ENCODE measurements at places on chromosomes 12 and 14.

DNA sequence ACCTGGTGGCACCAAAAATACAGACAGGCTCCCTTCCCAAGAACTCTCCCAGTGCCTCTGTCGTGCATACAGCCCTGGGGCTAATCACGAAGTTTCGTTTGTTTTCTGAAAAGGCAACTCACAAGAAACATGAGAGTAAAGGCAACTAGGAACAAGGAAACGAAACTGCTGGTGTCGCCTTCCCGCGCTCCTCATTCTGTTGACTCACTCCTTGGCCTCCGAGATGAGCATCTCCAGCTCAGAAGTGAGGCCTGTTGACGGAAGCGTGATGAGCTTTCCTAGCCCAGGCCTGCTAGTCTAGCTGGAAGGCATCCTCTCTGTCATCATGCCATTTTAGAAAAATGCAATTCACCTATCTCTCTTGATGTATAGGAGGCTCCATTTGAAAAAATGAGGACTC is 50.5 kb downstream of the TTC9 start:
- H3K36me3 ChIP-seq, result no peaks in the 10 kb centered on the region
- no peak overlapping the region for H3K4me3 ChIP-seq
- H3K27ac ChIP-seq, result no peak overlapping the region
- H3K27me3 ChIP-seq, result no peaks in the 10 kb centered on the region

- H3K4me3 ChIP-seq, result no peak overlapping the region
- no peaks in the 10 kb centered on the region for H3K36me3 ChIP-seq
- peaks cover 9% of the 10 kb centered on the region for H3K4me1 ChIP-seq
- H3K27me3 ChIP-seq, result no peaks in the 10 kb centered on the region
Observed at GRCh38 chr12:13026286-13026685, 17.9 kb upstream of the FAM234B start.

- DNase-seq, result no peak
- no peak overlapping the region for H3K4me3 ChIP-seq
- no peak overlapping the region for H3K27ac ChIP-seq
- H3K4me1 ChIP-seq, result no peaks in the 10 kb centered on the region
- peaks cover 18% of the 10 kb centered on the region for H3K36me3 ChIP-seq
Observed at GRCh38 chr14:60790850-60791249, 56.3 kb downstream of the MNAT1 start.

DNA sequence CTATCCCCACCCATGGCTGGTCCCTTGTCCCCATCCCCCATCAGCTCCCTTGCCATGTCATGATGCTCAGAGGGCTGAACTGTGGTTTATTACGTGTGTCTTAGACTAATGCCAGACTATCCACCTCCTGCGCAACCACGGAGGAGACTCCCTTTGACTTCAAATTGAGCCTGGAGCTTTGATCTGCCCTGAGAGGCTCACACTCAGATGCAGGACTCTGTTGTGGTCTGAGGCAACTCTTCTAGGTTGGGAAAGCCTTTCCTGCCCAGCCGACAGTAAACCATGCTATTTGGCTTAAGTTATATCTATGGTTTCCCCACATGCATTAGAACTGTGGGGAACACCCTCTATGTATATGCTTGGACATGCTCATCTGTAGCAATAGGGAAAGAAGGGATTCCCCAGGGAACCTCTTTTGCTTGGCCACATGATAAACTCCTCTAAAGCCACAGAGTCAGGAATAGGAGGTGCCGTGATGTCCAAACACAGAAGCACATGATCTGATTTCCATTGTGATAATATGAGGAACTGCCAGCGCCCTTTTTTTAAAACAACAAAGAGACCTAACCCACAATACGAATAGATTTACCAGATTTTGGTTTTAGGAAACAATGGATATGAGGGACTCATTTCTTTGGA is 11.1 kb upstream of the LGALS3 start:
- no peak for DNase-seq
- H3K27me3 ChIP-seq, result no peaks in the 10 kb centered on the region
- H3K4me3 ChIP-seq, result no peak overlapping the region
- H3K4me1 ChIP-seq, result peaks cover 19% of the 10 kb centered on the region
- H3K27ac ChIP-seq, result no peak overlapping the region

GRCh38 chr14:23930742-23931141 is 22.8 kb upstream of the DHRS4 start:
- no peaks in the 10 kb centered on the region for H3K36me3 ChIP-seq
- no peak overlapping the region for H3K4me3 ChIP-seq
- H3K27me3 ChIP-seq, result no peaks in the 10 kb centered on the region

DNA sequence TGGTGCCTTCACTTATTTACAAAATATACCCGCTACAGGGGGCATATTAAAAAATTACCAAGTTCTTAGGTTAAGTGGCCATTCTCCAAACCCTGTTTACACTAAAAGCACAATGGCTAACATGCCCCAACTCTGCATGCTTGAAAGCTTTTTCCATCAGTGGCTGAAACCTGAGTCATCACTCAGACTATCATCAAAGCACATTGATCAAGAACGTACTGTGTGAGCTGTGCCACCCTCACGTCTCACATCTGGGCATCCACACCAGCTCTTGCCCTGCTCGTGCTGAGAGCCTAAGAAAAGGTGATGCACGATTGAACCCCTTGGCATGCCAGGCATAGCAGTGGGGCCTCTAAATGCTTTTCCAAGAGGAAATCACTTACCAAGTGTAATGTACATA is 13.2 kb downstream of the AQP6 start:
- no peak overlapping the region for H3K4me3 ChIP-seq
- DNase-seq, result no peak
- H3K27ac ChIP-seq, result no peak overlapping the region
- no peaks in the 10 kb centered on the region for H3K27me3 ChIP-seq
- H3K4me1 ChIP-seq, result peaks cover 10% of the 10 kb centered on the region

GRCh38 chr14:23567186-23568020 is at the start of gene AP1G2:
Gene AP1G2 (minus strand): TSS chr14:23567791. CDS start chr14:23567314, 477 bp downstream.
- DNase-seq, result peak; percentile 65
- H3K4me3 ChIP-seq, result peak within 1 kb of the TSS; percentile 87
- H3K27ac ChIP-seq, result peak within 1 kb of the TSS; percentile 86
- peaks cover 15% of the 10 kb centered on the region for H3K36me3 ChIP-seq
- peaks cover 8% of the 10 kb centered on the region for H3K4me1 ChIP-seq

DNA sequence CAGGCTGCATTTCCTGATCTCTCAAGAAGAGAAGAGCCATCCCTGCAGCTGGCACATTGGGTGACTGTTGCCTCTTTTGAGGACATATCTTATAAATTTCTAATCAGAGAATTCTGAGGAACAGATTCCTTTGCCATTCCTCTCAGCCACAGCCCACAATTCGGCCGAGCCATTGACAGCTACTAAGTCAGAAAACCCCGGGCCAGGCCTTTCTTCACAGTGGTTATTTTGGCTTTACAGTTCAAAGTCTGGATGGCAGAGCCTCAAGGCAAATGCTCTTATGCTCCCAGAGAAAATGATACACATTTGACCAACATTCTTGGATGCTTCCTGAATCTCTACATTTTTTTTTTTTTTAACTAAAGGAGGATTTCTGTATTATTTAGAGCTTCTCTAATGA is 138.4 kb upstream of the FRMD6 start:
- H3K4me1 ChIP-seq, result peaks cover 1% of the 10 kb centered on the region
- no peak overlapping the region for H3K27ac ChIP-seq
- H3K27me3 ChIP-seq, result no peaks in the 10 kb centered on the region
- no peak overlapping the region for H3K4me3 ChIP-seq
- DNase-seq, result no peak

- peaks cover 7% of the 10 kb centered on the region for H3K4me1 ChIP-seq
- H3K27ac ChIP-seq, result no peak overlapping the region
- no peaks in the 10 kb centered on the region for H3K27me3 ChIP-seq
- no peak overlapping the region for H3K4me3 ChIP-seq
Observed at GRCh38 chr14:77353469-77354141, 23.3 kb downstream of the TMED8 start.

DNA sequence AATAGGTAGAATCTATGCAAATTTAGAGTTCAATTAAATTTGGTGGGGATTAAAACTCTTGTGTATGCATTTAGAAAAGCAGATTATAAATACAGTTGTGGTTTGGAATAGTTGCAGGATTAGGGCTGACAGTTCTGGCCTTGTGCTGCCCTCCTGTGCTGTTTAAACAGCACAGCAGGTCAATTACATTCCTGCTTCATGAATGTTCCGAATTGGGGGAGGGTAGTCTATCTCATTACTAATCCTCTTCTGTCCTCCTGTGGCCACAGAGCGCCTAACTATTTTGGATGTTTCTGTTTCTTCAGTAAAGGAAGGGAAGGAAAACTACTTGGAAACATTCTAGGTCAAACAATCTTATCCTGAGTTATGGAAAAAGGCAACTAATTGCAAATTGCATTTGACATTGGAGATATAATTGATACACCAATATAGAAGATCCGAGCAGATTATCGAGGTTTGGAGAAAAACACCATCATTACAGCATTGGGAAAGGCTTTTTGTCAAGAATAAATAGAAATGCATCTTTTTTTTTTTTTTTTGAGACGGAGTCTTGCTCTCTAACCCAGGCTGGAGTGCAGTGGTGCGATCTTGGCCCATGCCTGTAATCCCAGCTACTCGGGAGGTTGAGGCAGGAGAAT is 8.7 kb upstream of the GPR19 start:
- H3K36me3 ChIP-seq, result no peaks in the 10 kb centered on the region
- DNase-seq, result peak; percentile 83
- H3K27ac ChIP-seq, result no peak overlapping the region

DNA sequence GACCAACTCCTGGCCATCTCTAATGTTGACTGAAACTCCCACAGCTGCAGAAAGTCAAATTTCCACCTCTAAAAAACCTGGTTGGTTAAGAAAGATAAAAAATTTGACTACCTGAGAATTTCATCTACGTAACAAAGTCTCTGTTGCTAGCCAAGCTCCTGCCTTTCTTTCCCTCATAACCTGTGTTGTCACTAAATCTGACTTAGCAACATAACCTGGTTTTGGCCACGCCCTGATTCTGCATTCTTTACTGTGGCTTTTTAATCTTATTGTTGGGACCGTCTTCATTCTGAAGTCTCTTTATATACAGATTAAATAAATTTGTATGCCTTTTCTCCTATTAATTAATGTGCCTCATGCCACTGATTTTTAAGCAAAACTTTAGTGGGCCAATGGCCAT is 16.1 kb upstream of the CD69 start:
- H3K4me3 ChIP-seq, result no peak overlapping the region
- no peak overlapping the region for H3K27ac ChIP-seq
- H3K27me3 ChIP-seq, result no peaks in the 10 kb centered on the region
- H3K4me1 ChIP-seq, result no peaks in the 10 kb centered on the region

- H3K36me3 ChIP-seq, result no peaks in the 10 kb centered on the region
- H3K4me1 ChIP-seq, result no peaks in the 10 kb centered on the region
- no peaks in the 10 kb centered on the region for H3K27me3 ChIP-seq
- H3K27ac ChIP-seq, result no peak overlapping the region
Observed at GRCh38 chr12:46134205-46134811, 134.5 kb downstream of the SLC38A1 start.

GRCh38 chr14:99936738-99937474 is 128.3 kb upstream of the EVL start:
- no peak overlapping the region for H3K27ac ChIP-seq
- DNase-seq, result no peak
- no peaks in the 10 kb centered on the region for H3K27me3 ChIP-seq

DNA sequence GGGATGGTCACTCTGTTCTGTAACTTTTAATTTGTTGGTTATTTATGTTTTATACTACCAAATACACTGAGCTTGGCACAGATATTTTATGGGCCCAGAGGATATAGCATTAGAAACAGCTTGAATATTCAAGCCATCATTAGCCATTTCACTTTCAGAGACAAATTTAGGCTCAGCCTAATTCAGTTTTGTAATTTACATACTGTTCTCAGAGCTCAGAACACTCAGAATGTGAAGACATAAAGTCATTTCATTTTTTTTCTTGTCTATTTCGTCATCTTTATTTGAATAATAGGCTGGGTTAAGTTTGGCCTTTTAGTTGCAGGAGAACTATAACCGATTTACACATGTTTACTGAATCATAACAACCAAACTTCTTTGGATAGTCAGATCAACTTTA is 361.7 kb downstream of the SNAPC1 start:
- H3K27ac ChIP-seq, result no peak overlapping the region
- H3K27me3 ChIP-seq, result no peaks in the 10 kb centered on the region
- H3K4me3 ChIP-seq, result no peak overlapping the region
- no peaks in the 10 kb centered on the region for H3K36me3 ChIP-seq

DNA sequence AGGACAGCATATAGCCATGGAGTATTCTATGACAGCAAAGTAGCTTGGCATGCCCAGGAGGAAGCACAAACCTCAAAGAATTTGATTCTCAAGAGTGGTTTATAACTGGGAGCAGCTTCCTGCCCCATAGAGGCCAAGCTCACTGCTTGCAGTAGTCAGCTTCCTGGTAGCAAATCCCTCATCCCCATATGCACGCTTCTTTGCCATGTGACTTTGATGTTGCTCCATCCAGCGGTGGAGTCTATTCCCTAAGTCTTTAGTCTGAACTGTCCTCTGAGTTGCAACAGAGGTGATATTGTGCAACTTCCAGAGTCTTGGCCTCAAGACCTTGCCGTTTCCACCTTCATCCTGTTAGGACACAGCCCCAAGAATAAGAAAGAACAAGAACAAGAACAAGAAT is 996.8 kb upstream of the TMEM132C start:
- no peak overlapping the region for H3K4me3 ChIP-seq
- H3K4me1 ChIP-seq, result no peaks in the 10 kb centered on the region
- H3K27me3 ChIP-seq, result no peaks in the 10 kb centered on the region
- no peaks in the 10 kb centered on the region for H3K36me3 ChIP-seq
- no peak for DNase-seq

DNA sequence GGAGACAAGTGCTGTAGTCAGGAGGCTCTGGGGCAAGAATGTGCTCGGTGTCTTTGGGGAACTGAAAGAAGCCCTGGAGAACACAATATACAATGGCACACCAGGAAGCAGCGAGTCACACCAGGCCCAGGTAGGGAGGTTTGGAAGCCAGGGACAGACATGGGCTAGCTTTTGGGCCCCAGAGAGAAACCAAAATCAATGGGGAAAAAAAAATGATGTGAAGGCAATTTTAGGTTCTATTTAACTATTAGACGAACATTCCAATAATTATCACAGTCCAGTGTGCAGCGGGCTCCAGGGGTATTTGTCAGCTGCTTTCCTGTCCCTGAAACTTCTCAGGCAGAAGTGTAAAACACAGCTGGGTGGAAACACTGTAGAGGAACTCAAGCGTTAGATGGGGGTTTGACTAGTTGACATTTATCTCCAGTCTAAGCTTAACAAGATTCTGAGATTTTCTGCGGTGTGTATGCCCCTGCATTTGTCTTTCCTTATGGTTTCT is 21.8 kb upstream of the EGLN3 start:
- H3K27ac ChIP-seq, result no peak overlapping the region
- no peaks in the 10 kb centered on the region for H3K36me3 ChIP-seq
- H3K27me3 ChIP-seq, result no peaks in the 10 kb centered on the region
- no peak for DNase-seq

DNA sequence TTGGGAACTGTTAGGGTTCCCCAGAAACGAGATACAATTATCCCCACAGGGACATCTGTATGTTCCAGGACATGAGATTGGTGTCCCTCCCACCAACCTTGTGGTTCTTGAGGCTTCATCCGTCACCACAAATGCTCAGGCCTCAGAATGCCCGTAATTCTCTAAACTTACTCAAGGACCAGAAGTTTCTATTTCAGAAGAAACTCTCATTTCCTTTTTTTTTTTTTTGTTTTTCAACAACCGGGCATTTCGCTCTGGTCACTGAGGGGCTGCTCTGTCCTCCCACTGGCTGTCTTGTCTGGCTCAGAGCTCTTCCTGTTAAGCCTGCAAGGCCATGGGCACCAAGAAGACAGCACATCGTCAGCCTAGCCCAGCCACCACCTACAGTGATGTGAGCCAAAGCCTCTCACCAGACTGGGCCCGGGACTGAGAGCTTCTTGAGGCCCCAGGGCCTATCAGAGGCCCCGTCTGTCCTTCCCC is 36.2 kb downstream of the VDR start:
- H3K27ac ChIP-seq, result no peak overlapping the region
- no peaks in the 10 kb centered on the region for H3K4me1 ChIP-seq
- no peaks in the 10 kb centered on the region for H3K27me3 ChIP-seq
- no peak overlapping the region for H3K4me3 ChIP-seq
- no peak for DNase-seq

Data from neuronal stem cell (in vitro differentiated cells).